Thoracic aorta (tissue), 2 donors: ENCODE measurements at places on chromosomes 16 and 17. TPM values are rescaled to one million over a fixed set of nuclear protein-coding genes. Genes with fewer than 3 reads are reported as not detected.

The GUCY2D gene
- not detected for total RNA-seq

The GNG13 gene
- total RNA-seq = not detected

The SLFN13 gene
- 28.9 TPM for total RNA-seq

The TNP2 gene
- not detected for total RNA-seq

The CDK5RAP3 gene
- total RNA-seq = 125 TPM

The CUEDC1 gene
- 32.7 TPM for total RNA-seq

The BLTP2 gene
- 139 TPM for total RNA-seq

The ZACN gene
- not detected for total RNA-seq

The NPIPA3 gene
- total RNA-seq = 2.6 TPM

The WNK4 gene
- total RNA-seq = not detected

The PLA2G10 gene
- total RNA-seq = not detected

The HP gene
- 10.8 TPM for total RNA-seq

The SLC6A2 gene
- 0.85 TPM for total RNA-seq

The HOXB13 gene
- not detected for total RNA-seq

The QRICH2 gene
- 6.9 TPM for total RNA-seq

The SKAP1 gene
- total RNA-seq = 2.6 TPM

The FOXJ1 gene
- not detected for total RNA-seq

The ZP2 gene
- not detected for total RNA-seq

The CNTNAP1 gene
- total RNA-seq = 19.6 TPM

The SEPHS2 gene
- total RNA-seq = 18.1 TPM

The PYY gene
- total RNA-seq = not detected

The INCA1 gene
- 1.2 TPM for total RNA-seq

The MYH1 gene
- total RNA-seq = not detected

The ADAD2 gene
- total RNA-seq = not detected

The CCL16 gene
- not detected for total RNA-seq

The SLC12A3 gene
- not detected for total RNA-seq

The B9D1 gene
- 33.4 TPM for total RNA-seq

The CLDN7 gene
- 0.41 TPM for total RNA-seq

The GJD3 gene
- total RNA-seq = not detected

The NPIPB8 gene
- total RNA-seq = not detected
